ENCODE measurements at places on chromosomes 1 and 21.

- no peak for DNase-seq
Observed at GRCh38 chr1:226003502-226004170, 4.5 kb upstream of the SDE2 start.

DNA sequence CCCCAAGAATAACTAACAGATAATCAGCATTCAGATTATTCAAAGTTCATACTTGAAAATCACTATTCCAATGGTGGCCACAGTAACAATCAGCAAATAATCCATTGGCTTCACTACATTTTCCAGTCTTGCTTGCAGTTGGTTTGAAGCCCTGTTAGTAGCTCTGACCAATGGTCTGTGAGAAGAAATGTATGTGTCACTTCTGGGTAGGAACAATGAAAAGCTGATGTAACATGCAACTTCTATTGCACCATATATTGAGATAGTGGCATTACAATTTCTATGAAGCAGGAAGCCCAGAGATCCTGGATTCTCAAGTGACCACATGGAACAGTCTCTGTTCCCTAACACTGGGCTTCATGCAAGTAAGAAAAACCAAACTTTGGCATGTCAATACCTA, 250.9 kb upstream of the DAB1 start:
- DNase-seq, result no peak

DNA sequence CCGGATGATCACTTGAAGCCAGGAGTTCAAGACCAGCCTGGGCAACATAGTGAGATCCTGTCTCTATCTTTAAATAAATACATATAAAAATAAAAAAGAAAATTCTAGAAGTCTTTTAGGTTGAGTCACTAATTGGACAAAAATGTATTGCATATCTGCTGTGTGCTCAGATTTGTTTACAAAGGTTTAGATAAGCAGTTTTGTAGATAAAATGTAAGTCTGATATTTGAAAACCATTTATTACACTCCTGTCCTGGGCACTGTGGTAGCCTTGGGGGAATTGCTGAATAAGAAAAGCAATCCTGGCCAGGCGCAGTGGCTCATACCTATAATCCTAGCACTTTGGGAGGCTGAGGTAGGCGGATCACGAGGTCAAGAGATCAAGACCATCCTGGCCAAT, 11.6 kb downstream of the GMEB1 start:
- DNase-seq, result no peak

DNA sequence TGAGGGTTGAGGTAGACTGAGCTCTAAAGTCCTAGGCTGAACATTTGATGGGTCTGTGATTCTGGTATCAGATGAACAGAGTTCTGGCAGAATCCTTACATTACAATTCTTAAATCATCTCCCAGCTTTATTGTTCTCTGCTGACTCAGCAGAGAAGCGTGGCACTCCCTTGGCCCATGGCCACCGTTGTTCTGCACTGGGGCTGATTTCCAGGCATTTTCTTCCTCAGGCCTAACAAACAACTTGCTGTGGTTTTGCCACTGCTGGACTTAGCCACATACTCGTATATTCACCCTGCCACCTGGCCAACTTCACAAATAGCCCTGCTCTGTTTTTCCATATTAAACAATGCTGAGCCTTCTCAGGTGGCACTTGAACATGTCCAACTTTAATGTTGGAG, 223.2 kb downstream of the TNR start:
- no peak for DNase-seq

DNA sequence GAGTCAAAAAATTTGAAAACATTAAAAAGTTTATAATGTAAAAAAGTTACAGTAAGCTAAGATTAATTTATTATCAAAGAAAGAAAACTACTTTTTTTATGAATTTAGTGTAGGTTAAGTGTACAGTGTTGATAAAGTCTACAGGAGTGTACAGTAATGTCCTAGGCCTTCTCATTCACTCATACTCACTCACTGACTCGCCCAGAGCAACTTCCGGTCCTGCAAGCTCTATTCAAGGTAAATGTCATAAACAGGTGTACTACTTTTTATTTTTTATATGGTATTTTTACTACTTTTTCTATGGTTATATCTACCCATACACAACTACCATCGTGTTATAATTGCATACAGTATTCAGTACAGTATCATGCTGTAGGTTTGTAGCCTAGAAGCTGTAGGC, 49.6 kb downstream of the TBX19 start:
- no peak for DNase-seq

GRCh38 chr1:184445997-184446396, 59.2 kb downstream of the C1orf21 start:
- DNase-seq, result no peak

GRCh38 chr1:117312453-117313138, 54.7 kb upstream of the MAN1A2 start:
- DNase-seq, result no peak

GRCh38 chr1:17306921-17307320, 1.1 kb upstream of the PADI4 start:
- no peak for DNase-seq

DNA sequence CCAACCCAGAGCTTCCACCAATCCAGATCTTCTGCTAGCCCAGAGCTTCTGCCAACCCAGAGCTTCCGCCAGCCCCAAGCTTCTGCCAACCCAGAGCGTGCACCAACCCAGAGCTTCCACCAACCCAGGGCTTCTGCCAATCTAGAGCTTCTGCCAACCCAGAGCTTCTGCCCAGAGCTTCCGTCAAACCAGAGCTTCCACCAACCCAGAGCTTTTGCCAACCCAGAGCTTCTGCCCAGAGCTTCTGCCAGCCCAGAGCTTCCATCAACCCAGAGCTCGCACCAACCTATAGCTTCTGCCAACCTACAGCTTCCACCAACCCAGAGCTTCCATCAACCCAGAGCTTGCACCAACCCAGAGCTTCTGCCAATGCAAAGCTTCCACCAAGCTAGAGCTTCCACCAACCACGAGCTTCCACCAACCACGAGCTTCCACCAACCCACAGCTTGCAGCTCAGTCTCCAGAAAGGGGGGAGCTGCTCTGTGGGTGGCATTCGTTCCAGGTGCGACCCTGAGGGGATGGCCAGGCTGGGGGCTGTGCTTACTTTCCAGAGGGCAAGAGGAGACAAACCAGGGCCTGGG, 23.8 kb downstream of the CRYAA start:
- DNase-seq, result no peak

Data from NT2/D1 (cell line).